Skin of body (tissue), 3 donors: ENCODE measurements at places on chromosomes 3 and 15.
A peak's percentile ranks its signal among the peaks of the same experiment; 100 is the strongest.

DNA sequence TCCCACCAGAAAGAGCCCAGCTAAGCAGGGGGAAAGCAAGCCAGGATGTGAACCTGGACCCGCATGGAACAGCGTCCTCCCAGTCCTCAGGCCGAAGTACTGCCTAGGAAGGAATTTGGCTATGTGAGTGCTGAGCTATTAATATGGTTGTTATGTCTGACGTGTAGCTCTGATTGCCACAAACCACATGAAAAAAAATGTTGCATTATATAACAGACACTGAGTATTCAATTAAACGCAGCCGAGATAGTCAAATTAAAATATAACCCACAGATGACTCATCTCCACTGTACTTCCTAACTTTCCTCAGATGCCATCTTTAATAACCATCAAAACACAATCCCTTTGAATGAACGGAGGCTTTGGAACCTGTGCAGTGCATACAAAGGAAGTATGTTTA, 111.1 kb downstream of the GABRB3 start:
- DNase-seq = no peak

DNA sequence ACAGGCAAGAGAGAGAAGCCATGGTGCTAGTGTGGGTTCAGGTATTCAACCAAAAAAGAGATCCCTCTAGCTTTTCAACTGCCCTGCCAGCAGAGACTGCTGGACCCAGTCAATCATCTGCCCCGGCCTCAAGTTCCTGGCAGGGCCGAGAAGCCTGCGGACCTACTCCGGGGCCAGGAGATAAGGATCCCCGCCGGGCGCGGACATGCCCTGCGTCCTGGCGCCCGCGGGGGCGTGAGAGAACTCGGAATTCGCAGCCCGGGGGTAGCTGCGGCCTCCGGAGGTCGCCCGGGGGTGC, 821 bp upstream of the MAGI1 start:
- no peak for DNase-seq

DNA sequence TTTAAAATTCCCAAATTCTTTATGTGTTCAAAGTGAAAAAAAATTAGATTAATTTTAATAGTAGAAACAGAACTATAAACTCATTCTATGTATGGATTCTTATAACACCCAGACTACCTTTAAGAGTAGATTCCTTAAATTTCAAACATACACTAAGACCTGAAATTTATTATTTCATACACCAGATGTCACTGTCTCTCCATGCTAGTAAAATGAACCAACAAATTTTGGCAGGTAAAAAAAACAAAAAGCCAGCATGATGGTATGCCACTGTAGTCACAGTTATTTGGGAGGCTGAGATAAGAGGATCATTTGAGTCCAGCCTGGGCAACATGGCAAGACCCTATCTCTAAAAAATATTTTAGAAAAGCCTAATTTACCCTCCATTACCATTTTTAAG, 461.3 kb upstream of the NAALADL2 start:
- peak; percentile 5 for DNase-seq

DNA sequence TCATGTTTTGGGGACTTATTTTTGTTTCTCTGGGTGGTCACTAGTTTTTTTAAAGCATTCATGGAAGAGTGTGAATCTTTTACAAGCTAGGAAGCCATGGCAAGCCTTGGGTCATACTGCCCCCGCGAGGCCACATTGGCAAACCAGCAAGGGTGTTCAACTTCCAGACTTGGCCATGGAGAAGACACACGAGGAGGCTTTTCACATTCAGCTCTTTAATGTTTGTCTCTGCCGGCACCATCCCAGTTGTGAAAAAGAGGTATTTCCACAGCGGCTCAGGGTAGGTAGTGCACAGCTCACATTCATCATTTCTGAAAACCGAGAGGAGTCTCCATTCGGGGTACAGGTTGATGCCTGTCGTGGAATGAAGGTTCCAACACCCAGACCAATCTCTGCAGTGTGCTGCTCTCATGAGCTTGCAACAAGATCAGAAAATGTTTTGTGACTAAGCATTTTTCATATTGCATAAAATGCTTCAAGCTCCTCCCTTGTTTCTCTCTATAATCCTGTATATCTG, 7.7 kb downstream of the CCR5 start:
- DNase-seq = peak; percentile 18

DNA sequence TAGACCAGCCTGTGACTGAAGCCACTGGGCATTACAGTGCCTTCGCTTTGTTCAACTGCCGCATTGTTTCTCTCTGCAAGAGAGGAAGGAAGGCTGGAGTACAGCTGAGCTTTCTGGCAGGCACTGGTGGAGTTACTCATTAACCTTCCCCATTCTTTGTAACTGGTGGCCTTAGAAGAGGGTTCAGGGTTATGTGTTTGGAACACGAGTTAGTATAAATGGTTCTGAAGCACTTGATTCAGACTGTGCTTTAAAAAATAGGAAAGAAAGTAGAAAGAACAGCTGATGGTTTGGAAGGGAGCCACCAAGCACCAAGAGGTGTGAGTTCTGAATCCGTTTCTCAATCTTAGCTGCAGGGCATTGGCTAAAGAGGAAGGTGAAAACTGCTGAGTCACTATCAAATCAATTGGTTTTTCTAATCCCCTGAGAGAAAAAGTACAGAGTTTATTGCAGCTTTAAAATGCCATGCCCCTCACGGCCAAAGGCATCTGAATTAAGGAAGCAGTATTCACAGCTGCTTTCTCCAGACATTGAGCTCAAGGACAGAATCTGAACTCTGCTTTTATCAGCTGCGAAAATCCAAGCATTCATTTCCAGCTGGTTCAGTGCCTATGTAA, 3.6 kb downstream of the HGD start:
- no peak for DNase-seq
